ENCODE measurements at places on chromosomes 16 and 17.

- no peak for DNase-seq
Observed at GRCh38 chr17:79047923-79048825, 24.2 kb downstream of the C1QTNF1 start.

GRCh38 chr17:29292992-29293889 lies 707 bp downstream of the NUFIP2 start:
- DNase-seq, result peak; percentile 82

DNA sequence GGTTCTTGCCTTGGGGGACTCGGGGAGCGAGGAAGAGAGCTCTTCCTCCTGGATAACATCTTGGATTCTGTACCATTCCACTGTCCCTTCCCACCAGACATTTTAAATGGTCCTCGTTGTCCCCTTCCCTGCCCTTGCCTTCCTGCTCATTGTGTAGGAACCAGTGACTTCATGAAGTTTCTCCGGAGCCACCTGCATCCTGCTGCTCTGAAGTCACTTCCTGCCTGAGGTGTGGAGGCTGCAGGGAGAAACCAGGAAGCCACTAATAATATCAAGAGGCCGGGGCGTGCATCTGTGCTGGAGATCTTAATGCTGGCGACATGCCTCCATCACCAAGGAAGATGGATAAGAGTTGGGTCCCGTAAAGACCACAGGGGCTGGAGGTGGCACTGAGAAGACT lies 6.2 kb upstream of the SLC16A13 start:
- DNase-seq, result peak; percentile 68

DNA sequence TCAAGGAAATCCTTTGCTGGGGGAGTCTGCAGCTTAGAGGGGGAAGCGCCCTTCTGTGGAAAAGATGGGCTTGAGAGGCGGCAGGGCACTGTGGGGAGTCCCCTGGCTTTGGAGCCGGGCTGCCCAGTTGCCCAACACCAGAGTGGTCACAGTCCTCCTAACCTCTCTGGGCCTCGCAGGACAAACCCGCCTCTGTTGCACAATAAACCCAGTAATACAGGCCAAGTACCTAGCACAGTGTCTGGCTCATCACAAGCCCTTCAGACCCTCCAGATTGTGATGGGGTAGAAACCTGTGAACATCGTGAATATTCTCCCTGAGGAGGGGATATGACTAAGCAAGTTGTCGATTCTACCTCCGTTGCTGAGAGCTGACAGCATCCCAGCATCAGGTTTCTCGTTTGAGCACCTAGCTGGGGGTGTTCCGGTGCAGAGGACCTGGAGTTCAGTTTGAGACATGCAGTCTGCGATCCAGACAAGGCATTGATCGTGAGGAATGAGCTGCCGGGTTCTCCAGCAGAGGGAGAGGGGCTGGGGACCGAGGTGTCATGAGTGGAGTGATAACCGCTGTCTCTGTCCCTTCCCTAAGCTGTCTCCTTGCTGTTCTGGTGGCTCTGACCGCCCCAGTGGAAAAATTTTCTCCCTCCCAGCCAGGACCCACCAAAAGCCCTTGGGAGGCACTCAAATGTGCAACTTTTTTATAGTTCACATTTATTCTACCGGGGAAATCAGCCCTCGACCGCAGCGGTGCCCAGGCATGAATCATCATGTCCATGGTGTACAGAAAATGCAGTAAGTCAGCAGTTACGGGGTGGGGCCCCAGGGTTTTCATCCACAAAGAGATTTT lies 161.9 kb downstream of the WSCD1 start:
- no peak for DNase-seq
